K562 (cell line): ENCODE measurements at places on chromosomes 5 and 9. TPM values are rescaled to one million over a fixed set of nuclear protein-coding genes. Genes with fewer than 3 reads are reported as not detected.

The PRDM9 gene
- total RNA-seq: 0.33 and 0.47 TPM in 2 replicates

The CAMK2A gene
- 0.13 TPM in 1 of 2 replicates, not detected in the other for total RNA-seq

The TICAM2 gene
- 1.7 and 2.1 TPM in 2 replicates for total RNA-seq

The SECISBP2 gene
- 23.9 and 25.0 TPM in 2 replicates for total RNA-seq

The CCDC183 gene
- total RNA-seq: 0.29 and 0.54 TPM in 2 replicates

The SLC45A2 gene
- 0.13 and 0.16 TPM in 2 replicates for total RNA-seq

The HINT2 gene
- 34.2 and 40.5 TPM in 2 replicates for total RNA-seq

The TTC1 gene
- total RNA-seq: 52.6 and 55.0 TPM in 2 replicates

The UBQLN1 gene
- 75.2 and 76.5 TPM in 2 replicates for total RNA-seq

The ANKRD31 gene
- 0.04 and 0.07 TPM in 2 replicates for total RNA-seq

The TEX48 gene
- not detected in 2 replicates for total RNA-seq

The CORO2A gene
- 21.1 and 21.3 TPM in 2 replicates for total RNA-seq

The CATSPER3 gene
- 0.34 and 0.49 TPM in 2 replicates for total RNA-seq

The PSAT1 gene
- total RNA-seq: 87.4 and 98.3 TPM in 2 replicates

The PGGT1B gene
- 33.7 and 38.8 TPM in 2 replicates for total RNA-seq

The SPINK7 gene
- total RNA-seq: not detected in 2 replicates

The GLIPR2 gene
- 3.8 and 4.7 TPM in 2 replicates for total RNA-seq

The OR2Y1 gene
- not detected in 2 replicates for total RNA-seq

The NNT gene
- 68.4 and 77.8 TPM in 2 replicates for total RNA-seq

The LHX2 gene
- total RNA-seq: 0.07 TPM in 1 of 2 replicates, not detected in the other

The AGXT2 gene
- not detected in 2 replicates for total RNA-seq

The GLRA1 gene
- not detected in 2 replicates for total RNA-seq

The PPP1R26 gene
- 23.6 and 26.8 TPM in 2 replicates for total RNA-seq

The PAX5 gene
- total RNA-seq: 0.09 and 0.13 TPM in 2 replicates

The HAPLN1 gene
- not detected in 2 replicates for total RNA-seq

The FAM153A gene
- not detected in 2 replicates for total RNA-seq

The ERP44 gene
- 14.8 and 16.0 TPM in 2 replicates for total RNA-seq

The GDA gene
- total RNA-seq: 12.4 and 14.6 TPM in 2 replicates

The ZDHHC11 gene
- 2.2 and 2.3 TPM in 2 replicates for total RNA-seq

The TAS2R1 gene
- total RNA-seq: not detected in 2 replicates

The WNK2 gene
- total RNA-seq: 3.3 TPM in 2 replicates

The LMX1B gene
- not detected in 2 replicates for total RNA-seq

The ARHGEF39 gene
- 15.1 and 16.1 TPM in 2 replicates for total RNA-seq

The NTNG2 gene
- 0.09 and 0.42 TPM in 2 replicates for total RNA-seq

The FCN2 gene
- total RNA-seq: not detected in 2 replicates

The SPINK5 gene
- total RNA-seq: 0.29 TPM in 2 replicates

The DBN1 gene
- total RNA-seq: 78.9 and 84.3 TPM in 2 replicates

The PCDHA2 gene
- not detected in 2 replicates for total RNA-seq

The PDZD2 gene
- 0.02 and 0.13 TPM in 2 replicates for total RNA-seq

The PCDHA10 gene
- total RNA-seq: not detected in 2 replicates

The IGFBPL1 gene
- not detected in 2 replicates for total RNA-seq

The IFNK gene
- not detected in 2 replicates for total RNA-seq

The VCAN gene
- 0.29 and 0.33 TPM in 2 replicates for total RNA-seq

The SLC36A2 gene
- not detected in 2 replicates for total RNA-seq

The STXBP1 gene
- total RNA-seq: 32.5 and 35.1 TPM in 2 replicates

The IL5 gene
- not detected in 2 replicates for total RNA-seq

The SLC6A18 gene
- not detected in 2 replicates for total RNA-seq

The UCK1 gene
- 16.9 and 19.8 TPM in 2 replicates for total RNA-seq

The GBA2 gene
- total RNA-seq: 39.4 and 45.0 TPM in 2 replicates

The NR2F1 gene
- 0.04 and 0.18 TPM in 2 replicates for total RNA-seq

The PLPP7 gene
- total RNA-seq: 0.56 and 0.93 TPM in 2 replicates

The DMGDH gene
- total RNA-seq: 0.51 and 0.58 TPM in 2 replicates

The RECK gene
- 0.11 and 0.34 TPM in 2 replicates for total RNA-seq

The MZB1 gene
- total RNA-seq: 0.31 TPM in 2 replicates
